ENCODE measurements at places on chromosomes 7 and 10. TPM values are rescaled to one million over a fixed set of nuclear protein-coding genes. Genes with fewer than 3 reads are reported as not detected.

GRCh38 chr7:78437118-78437517 lies 638.5 kb downstream of the PHTF2 start:
- no peak overlapping the region for H3K4me3 ChIP-seq
- H3K27me3 ChIP-seq = no peaks in the 10 kb centered on the region
- H3K4me1 ChIP-seq = no peaks in the 10 kb centered on the region
- no peaks in the 10 kb centered on the region for H3K36me3 ChIP-seq
- no peak overlapping the region for H3K27ac ChIP-seq
- DNase-seq = no peak

- no peak overlapping the region for H3K4me3 ChIP-seq
- DNase-seq = no peak
Measured at GRCh38 chr7:151705636-151706276, 171.2 kb downstream of the PRKAG2 start.

DNA sequence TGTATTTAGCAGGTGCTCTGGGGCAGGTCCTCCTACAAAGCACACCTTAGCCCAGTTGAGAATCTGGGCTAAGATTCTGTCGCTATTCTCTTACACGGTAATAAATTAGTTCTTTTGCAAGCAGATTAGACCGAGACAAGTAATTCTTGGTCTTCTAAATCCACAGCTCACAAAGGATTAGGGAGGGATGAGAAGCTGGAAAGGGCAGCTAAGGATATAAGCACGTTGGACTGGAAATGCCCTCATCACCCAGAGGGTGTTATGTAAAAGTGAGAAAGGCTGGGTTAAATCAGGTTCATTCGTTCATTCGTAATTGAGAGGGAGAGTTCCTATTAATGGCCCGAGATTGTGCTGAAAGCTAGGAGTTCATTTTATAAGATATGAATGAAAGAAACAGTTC lies 41.8 kb downstream of the PFKFB3 start:
- H3K4me1 ChIP-seq = peaks cover under 1% of the 10 kb centered on the region
- H3K36me3 ChIP-seq = no peaks in the 10 kb centered on the region
- DNase-seq = no peak
- H3K27me3 ChIP-seq = no peaks in the 10 kb centered on the region

DNA sequence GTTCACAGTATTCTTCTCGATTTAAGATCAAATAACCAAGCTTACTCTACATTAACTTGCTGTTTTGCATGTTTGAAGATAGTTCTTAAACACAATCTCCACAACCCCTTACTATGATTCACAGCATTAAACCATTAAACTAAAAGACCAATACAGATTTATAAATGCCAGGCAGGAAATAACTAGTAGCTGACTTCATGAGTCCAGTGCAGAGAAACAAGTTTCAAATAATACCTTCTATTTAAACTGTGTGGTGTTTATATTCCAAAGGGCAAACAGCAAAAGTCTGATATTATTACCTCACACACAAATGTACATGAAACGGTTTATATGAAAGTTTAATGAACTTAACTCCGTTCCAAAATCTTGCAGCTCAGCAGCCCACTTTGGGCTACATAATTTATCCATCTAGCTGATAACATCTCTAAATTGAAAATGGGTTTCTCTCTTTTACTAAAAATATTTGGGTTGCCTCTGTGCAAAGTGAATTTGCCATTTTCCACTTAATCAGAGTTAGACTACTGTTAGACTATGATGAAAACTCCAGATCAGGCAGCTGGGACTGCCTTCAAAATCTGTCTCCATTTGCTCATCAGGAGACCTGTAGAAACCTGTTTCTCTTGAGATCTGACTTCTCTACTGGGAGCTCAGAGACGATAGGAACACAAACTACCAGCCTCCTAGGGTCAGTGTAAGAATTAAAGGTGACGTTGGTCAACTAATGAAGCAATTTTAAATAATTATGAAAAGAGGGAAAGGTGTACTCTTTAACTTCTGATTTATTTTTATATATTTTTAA lies 287.3 kb downstream of the FZD1 start:
- no peaks in the 10 kb centered on the region for H3K36me3 ChIP-seq
- no peak overlapping the region for H3K27ac ChIP-seq
- DNase-seq = no peak
- no peaks in the 10 kb centered on the region for H3K27me3 ChIP-seq
- H3K4me3 ChIP-seq = no peak overlapping the region
- no peaks in the 10 kb centered on the region for H3K4me1 ChIP-seq

- H3K4me3 ChIP-seq = no peak overlapping the region
- no peaks in the 10 kb centered on the region for H3K36me3 ChIP-seq
- H3K4me1 ChIP-seq = no peaks in the 10 kb centered on the region
- no peak for DNase-seq
- H3K27ac ChIP-seq = no peak overlapping the region
Measured at GRCh38 chr7:12323415-12323814, 80.2 kb downstream of the VWDE start.

GRCh38 chr10:45514291-45515270 lies 140.6 kb downstream of the ALOX5 start:
- no peaks in the 10 kb centered on the region for H3K27me3 ChIP-seq
- no peaks in the 10 kb centered on the region for H3K4me1 ChIP-seq
- H3K27ac ChIP-seq = no peak overlapping the region
- no peak overlapping the region for H3K4me3 ChIP-seq
- no peaks in the 10 kb centered on the region for H3K36me3 ChIP-seq
- DNase-seq = no peak

- H3K36me3 ChIP-seq = no peaks in the 10 kb centered on the region
- no peaks in the 10 kb centered on the region for H3K27me3 ChIP-seq
- H3K4me3 ChIP-seq = no peak overlapping the region
- no peak for DNase-seq
- H3K4me1 ChIP-seq = no peaks in the 10 kb centered on the region
Measured at GRCh38 chr10:43040482-43041256, 36.2 kb upstream of the RET start.

GRCh38 chr7:29495653-29496052 lies 68.0 kb upstream of the PRR15 start:
- no peaks in the 10 kb centered on the region for H3K27me3 ChIP-seq
- DNase-seq = no peak
- H3K4me3 ChIP-seq = no peak overlapping the region
- H3K36me3 ChIP-seq = no peaks in the 10 kb centered on the region
- H3K4me1 ChIP-seq = no peaks in the 10 kb centered on the region
- no peak overlapping the region for H3K27ac ChIP-seq

GRCh38 chr10:97428572-97428981 lies 2.6 kb downstream of the PGAM1 start:
- H3K27ac ChIP-seq = peak overlapping the region; percentile 70
- H3K4me3 ChIP-seq = no peak overlapping the region
- DNase-seq = no peak
- H3K27me3 ChIP-seq = no peaks in the 10 kb centered on the region
- peaks cover 35% of the 10 kb centered on the region for H3K4me1 ChIP-seq

GRCh38 chr7:43033369-43033768 lies 79.1 kb upstream of the HECW1 start:
- no peaks in the 10 kb centered on the region for H3K4me1 ChIP-seq
- H3K27ac ChIP-seq = no peak overlapping the region
- H3K27me3 ChIP-seq = no peaks in the 10 kb centered on the region
- DNase-seq = no peak

DNA sequence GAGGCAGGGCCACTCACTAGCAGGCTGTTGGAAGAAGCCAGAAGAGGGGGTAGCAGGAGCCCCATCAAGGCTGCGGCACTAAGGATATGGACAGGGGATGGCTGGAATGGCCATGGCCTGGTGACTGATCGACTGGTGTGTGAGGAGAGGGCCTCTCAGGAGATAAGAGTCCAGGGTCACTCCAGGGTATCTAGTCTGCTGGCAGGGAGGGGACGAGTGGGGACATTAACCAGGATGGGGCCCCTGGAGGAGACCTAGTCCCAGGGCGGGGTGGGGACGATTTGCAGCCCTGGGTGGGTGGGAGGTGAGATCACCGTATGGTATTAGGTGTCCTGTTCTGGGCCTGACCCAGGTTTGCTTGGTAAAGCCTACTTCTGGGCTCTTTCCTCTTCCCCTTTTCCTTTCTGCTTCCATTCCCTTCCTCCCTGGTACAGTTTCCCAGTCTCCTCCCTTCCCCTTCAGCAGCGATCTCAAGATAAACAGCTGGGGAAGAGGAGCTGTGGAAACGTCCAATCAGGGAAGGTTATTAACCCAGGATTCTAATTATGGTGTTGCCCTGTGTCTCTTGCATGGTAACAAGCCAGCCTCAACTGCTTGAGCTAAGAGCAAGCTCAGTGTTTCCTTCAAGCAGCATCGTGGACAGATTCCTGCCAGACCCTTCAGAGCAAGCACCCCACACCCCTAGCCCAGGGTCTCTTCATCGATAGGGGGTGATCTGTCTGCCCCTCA lies 233.2 kb downstream of the RPS24 start:
- H3K4me3 ChIP-seq = no peak overlapping the region
- no peak for DNase-seq

- no peaks in the 10 kb centered on the region for H3K4me1 ChIP-seq
- no peaks in the 10 kb centered on the region for H3K27me3 ChIP-seq
- H3K27ac ChIP-seq = no peak overlapping the region
- H3K36me3 ChIP-seq = no peaks in the 10 kb centered on the region
Measured at GRCh38 chr10:68666280-68666760, 54.7 kb upstream of the CCAR1 start.

DNA sequence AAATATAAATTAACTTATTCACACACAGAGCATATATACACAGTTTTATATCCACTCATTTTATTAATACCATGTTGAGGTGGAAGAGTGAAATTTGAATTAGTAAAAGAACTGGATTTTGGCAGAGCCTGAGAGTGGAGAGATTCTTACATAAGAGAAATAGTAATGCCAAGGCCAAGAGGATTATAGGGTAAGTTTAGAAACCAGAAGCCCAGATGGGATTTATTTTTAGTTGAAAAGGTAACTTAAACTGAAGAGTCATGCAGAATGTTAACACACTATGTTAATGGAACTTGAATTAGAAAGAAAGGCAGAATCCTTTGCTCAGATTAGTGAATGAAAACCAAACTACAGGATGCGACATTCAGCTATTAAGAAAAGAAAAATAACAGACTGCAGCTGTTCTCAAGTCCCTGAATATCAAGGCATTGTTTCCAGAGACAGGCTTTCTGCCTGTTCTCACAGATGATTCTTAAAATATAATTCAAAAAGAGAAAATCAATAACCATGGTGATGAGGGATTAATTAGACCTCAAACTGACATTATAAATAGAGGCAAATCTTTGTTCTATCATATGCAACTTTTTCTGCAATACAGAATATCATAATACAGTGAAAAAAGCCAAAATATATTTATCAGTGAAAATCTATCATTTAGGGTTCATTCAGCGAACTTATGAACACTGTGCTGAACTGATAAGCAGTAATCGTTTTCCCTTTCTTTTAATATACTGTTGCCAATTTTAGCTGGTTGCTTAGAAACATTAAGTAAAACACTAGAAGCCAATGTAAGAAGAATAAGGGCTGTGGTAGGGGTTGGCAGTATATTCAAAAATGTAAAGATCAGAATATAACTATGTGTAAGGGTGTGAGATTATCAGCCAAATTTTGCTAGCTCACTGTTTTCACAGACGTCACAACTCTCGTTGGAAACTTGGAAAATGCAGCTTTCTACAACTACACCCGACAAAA lies 34.4 kb downstream of the HECTD2 start:
- H3K4me1 ChIP-seq = no peaks in the 10 kb centered on the region
- H3K4me3 ChIP-seq = no peak overlapping the region
- no peak overlapping the region for H3K27ac ChIP-seq
- no peaks in the 10 kb centered on the region for H3K36me3 ChIP-seq
- no peaks in the 10 kb centered on the region for H3K27me3 ChIP-seq

GRCh38 chr10:46250481-46250880 lies 36.3 kb upstream of the ANTXRL start:
- peaks cover 50% of the 10 kb centered on the region for H3K36me3 ChIP-seq
- H3K27ac ChIP-seq = no peak overlapping the region
- DNase-seq = no peak
- no peak overlapping the region for H3K4me3 ChIP-seq
- no peaks in the 10 kb centered on the region for H3K4me1 ChIP-seq

DNA sequence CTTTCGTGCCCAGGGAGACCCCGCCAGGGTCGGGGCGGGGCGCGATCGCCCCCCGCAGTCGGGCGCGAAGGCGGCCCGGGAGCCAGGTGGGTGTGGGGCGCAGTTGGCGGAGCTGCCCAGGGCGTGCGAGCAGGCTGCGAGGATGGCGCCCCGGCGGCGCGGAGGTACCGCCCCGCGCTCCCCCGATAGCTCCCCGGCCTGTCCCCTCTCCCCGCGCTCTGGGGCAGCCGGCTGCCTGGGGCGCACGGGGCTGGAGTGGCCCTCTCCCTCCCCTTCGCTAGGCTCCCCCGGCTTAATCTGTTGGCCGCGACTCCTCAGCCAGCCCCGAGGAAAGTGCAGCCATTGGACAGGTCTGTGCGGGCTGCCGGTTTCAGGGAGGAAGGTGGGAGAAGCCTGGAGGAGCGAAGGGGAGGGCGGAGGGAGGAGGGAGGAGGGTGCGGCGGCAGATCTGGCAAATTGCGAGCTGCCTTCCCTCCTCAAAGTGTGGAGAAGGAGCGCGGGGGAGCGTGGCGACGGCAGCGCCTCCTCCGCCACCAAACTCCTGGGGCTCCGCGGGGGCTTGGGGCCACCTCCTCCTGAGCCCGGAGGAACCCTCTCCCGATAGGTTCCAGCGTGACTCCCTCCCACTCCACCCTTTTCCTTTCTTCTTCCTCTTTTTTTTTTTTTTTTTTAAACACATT lies 361 bp upstream of the PLXDC2 start:
- no peaks in the 10 kb centered on the region for H3K36me3 ChIP-seq
- no peaks in the 10 kb centered on the region for H3K4me1 ChIP-seq
- H3K27me3 ChIP-seq = no peaks in the 10 kb centered on the region
- no peak overlapping the region for H3K4me3 ChIP-seq
- H3K27ac ChIP-seq = no peak overlapping the region
- DNase-seq = no peak

GRCh38 chr10:91034494-91035159 lies 113.7 kb upstream of the ANKRD1 start:
- peak overlapping the region; percentile 13 for H3K27ac ChIP-seq
- no peaks in the 10 kb centered on the region for H3K27me3 ChIP-seq
- DNase-seq = no peak
- no peaks in the 10 kb centered on the region for H3K36me3 ChIP-seq

- no peak for DNase-seq
- no peak overlapping the region for H3K27ac ChIP-seq
- H3K4me3 ChIP-seq = no peak overlapping the region
- no peaks in the 10 kb centered on the region for H3K36me3 ChIP-seq
- no peaks in the 10 kb centered on the region for H3K27me3 ChIP-seq
Measured at GRCh38 chr10:26690731-26691475, 6.6 kb upstream of the PDSS1 start.

Gene ASB4
- total RNA-seq = not detected

Gene RNLS
- 1.9 TPM for total RNA-seq

Gene MBL2
- not detected for total RNA-seq

Gene PVRIG
- total RNA-seq = 85.2 TPM

Gene PNLIPRP1
- not detected for total RNA-seq

Gene HGF
- total RNA-seq = not detected

Gene ZNF722
- total RNA-seq = not detected

Gene ZNF32
- total RNA-seq = 35.5 TPM

Gene NKX1-2
- not detected for total RNA-seq

Gene SCIN
- total RNA-seq = 0.20 TPM

Gene BBIP1
- total RNA-seq = 46.8 TPM
